ENCODE measurements at places on chromosomes 16 and 17.

DNA sequence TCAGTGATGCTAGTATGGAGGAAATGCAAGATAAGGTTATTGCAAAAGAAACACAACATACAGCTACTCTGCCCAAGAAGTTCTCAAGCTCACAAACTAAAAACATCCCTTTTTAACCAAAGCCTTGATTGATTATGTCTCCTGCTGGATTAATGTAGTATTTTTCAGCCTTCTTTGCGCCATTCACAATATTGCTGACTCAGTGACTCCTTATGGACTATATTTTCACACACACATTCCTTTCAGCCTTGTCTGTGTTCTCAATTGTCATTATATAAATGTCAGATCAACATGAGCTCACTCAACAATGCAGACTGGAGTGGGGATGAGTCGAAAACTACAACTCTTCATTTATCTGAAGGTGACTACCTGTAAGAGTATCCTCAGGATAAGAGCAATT lies 579.3 kb upstream of the CDH8 start:
- DNase-seq, result no peak

- DNase-seq, result no peak
Observed at GRCh38 chr17:4362141-4362540, 4.3 kb downstream of the UBE2G1 start.

GRCh38 chr16:84562174-84562815 lies 55.6 kb downstream of the COTL1 start:
- no peak for DNase-seq

DNA sequence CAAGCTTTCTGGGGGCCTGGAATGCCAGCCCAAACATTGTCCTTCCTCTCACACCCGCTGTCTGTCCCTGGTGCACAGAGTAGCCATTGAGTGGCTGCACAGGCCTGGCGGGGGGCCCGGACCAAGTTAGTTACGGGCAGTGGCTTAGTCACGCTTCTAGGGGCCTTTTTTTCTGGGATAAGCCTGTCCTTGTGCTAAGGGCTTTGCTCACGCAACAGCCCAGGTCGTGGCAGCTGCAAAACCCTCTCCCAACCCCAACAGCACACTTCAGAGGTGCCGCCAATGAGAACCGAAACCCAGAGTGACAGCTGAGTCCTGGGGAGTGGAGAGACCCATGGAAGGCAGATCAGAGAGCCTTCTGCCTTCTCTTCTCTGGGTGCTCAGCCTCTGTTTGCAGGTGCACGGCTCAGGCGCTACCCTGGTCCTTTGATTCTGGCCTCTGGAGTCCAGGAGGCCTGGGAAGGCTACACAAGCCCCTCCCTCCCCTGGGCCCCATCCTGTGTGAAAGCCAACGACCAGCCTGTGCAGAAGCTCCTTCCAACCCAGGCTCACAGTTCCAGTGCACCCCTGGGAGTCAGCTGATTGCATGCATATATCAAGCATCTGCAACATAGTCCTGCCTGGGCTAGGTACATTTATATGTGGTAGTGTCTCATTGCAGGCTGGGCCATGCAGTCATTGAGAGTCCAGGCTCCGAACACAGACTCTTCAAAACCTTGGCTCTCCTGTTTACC lies 9.1 kb downstream of the WSCD1 start:
- no peak for DNase-seq

DNA sequence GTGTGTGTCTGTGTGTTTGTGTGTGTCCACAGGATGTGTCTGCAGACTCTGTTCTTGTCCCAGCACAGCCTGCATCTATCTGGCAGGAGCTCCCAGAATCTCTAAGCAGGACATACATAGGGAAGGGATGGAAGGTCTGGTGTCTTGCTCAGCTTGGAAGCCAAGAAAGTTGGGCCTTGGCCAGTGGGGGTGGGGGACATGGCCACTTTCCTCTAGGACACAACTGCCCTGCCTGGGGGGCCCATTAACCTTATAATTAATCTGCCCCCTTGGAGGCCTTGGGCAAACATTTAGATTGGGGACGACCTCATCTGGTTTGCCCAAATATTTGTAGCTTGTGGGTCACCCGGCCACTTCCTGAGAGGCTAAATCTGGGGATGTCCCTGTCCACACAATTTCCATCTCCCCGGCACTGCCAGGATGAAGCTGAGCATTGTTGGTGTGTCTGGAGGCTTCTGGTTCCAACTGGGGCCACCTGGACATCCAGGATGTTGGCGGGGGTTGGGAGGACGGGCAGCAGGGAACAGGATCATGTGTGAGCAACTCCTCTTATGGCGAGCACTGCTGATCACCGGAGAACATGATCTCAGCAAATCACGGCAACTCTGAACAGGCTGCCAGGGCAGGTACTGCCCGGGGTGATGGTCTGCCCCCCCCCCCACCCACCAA lies 17.2 kb upstream of the FOXF1 start:
- no peak for DNase-seq

DNA sequence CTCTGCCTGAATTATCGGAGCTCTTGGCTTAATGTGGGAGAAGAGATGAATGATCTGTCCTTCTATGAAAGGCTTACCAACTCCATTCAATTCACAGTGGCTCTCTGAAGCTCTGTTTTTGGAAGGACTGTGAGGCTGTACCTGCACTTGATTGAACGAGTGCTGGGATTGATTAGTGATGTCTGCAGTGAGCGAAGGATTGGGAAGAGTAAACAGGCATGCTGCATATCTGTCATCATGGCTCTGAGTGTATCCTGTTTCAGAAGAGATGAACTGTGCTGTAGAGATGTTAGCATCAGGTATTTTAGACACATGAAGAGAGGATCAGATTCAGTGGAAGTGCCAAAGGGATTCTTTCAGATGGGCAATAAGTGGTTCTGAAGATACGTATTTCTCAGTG lies 564.0 kb downstream of the MAF start:
- no peak for DNase-seq

- no peak for DNase-seq
Observed at GRCh38 chr17:35799942-35800341, 4.5 kb upstream of the MMP28 start.

- no peak for DNase-seq
Observed at GRCh38 chr17:3594976-3595375, 14.2 kb downstream of the TRPV1 start.

DNA sequence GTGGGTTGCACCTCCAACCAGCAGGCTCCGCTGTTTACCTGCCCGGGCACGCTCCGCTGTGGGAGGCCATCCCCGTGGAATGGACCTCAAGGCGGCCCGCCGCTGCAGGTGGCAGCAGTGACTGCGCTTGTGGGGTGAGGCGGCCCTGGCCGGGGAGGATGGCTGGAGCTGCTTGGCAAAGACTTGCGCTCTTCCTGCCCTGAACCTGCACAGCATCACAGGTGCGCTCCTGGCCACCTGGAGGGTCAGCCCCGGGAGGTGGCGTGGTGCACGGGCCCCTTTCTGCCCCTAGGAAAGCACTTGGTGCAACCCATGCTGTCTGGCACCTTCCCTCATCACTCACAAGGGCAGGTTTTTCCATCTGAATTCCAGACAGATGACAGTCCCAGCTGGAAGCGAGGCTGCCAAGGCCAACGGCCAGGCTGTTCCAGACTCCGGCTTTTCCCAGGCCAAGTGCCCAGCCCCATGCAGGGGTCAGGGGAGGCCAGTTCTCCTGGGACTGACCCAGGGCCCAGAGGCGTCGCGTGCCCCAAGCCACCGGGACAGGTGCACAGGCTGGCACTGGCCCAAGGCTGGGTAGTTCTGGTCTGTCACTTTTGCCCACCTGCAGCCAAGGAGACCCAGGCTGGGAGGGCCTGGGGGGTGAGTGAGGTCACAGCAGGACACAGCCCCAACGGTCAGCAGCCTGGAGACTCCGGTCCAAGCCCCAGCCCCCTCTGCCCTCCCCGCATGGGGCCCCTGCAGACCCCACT lies 13.3 kb downstream of the UTS2R start:
- no peak for DNase-seq

DNA sequence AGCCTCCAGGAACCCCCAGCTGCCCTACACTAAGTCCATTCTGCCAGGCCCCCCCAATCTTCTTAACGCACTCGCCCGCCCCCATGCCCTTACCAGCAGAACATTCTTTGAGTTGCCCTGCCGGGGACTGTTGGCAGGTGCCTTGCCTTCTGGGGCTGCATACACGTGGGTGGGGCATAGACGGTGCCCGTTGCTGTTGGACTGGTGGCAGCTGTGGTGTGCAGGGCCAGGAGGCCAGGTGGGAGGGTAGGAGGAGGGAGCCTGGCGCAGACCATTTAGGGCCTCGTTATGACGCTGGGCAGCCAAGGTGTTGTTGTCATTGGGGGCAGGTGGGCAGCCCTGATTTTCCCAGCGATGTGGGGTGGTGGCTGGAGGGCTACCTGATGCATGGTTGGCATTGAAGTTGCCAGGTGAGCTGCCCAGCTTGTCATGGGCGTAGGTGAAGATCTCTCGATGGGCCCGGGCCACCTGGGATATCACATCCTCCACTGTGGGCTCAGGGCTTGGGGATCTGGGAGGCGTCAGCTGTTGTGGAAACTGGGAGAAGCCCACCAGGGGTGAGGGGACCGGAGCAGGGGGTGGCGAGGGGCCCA lies 4.9 kb downstream of the NR1D1 start:
- no peak for DNase-seq

GRCh38 chr16:56611281-56611833 lies 3.0 kb downstream of the MT2A start:
- no peak for DNase-seq

DNA sequence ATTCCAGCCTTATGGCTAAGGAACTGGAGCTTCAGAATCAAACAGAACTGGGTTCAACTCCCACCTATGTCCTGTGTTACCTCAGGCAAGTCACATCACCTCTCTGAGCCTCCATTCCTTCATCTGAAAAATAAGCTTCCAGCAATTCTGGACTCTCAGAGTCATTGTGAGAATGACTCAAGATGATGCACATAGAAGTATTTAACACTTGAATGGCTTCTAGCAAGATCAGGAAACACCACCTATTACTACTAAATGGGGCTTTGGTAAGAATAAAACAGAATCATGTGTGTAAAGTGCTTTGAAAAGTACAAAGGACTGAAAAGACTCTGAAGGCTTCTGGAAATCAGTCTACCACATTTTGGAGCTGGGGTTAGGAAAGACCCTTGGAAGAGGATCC lies 30.8 kb upstream of the CALB2 start:
- no peak for DNase-seq

DNA sequence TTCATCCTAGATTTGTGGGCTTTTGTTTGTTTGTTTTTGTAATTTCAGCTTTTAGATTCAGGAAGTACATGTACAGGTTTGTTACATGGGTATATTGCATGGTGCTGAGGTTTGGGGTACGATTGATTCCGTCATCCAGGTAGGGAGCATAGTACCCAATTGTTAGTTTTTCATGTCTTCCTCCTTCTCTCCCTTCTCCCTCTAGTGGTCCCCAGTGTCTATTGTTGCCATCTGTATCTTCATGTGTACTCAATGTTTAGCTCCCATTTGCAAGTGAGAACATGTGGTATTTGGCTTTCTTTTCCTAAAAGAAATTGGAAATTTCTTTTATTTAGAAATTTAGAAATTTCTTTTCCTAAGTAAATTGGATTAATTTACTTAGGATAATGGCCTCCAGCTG lies 37.1 kb upstream of the BCAS3 start:
- no peak for DNase-seq
